ENCODE measurements at places on chromosomes 2 and 18. TPM values are rescaled to one million over a fixed set of nuclear protein-coding genes. Genes with fewer than 3 reads are reported as not detected.

DNA sequence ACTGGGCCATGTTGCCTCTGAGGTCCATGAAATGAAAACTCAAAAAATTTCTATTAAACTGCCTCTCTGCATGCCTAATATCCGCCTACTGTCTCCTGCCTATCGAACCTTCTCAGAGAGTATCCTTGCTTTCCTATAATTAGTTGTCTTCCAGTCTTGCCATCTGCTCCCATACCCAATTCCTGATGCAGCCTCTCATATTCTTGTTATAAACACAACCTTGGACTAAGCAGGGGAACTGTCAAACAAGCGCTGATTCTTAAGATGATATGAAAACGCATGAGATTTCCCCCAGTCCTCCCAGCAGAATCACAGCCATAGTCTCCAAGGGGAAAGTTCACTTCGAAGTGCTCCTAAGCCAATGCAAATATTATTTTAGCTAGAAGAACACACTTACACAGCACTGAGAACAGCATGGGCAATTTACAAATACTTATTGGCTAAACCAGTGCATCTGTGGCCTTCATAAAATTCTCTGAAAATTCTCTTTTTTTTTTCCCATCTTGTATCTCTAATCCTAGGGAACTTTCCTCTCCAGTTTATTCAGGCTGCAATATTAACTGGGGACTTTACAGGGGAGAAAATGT lies 471.6 kb downstream of the MBD2 start:
- no peaks in the 10 kb centered on the region for H3K36me3 ChIP-seq
- no peak for DNase-seq
- H3K4me1 ChIP-seq: no peaks in the 10 kb centered on the region
- no peaks in the 10 kb centered on the region for H3K27me3 ChIP-seq

- H3K4me3 ChIP-seq: no peak overlapping the region
- peaks cover 11% of the 10 kb centered on the region for H3K4me1 ChIP-seq
- H3K36me3 ChIP-seq: no peaks in the 10 kb centered on the region
Observed at GRCh38 chr2:232075859-232076258, 114.3 kb downstream of the DIS3L2 start.

GRCh38 chr2:149603248-149603647 lies 15.7 kb upstream of the MMADHC start:
- no peaks in the 10 kb centered on the region for H3K36me3 ChIP-seq
- H3K27me3 ChIP-seq: no peaks in the 10 kb centered on the region
- no peak overlapping the region for H3K4me3 ChIP-seq
- peaks cover under 1% of the 10 kb centered on the region for H3K4me1 ChIP-seq

- H3K27me3 ChIP-seq: no peaks in the 10 kb centered on the region
- no peak overlapping the region for H3K27ac ChIP-seq
- no peaks in the 10 kb centered on the region for H3K36me3 ChIP-seq
- H3K4me3 ChIP-seq: no peak overlapping the region
Observed at GRCh38 chr2:203989521-203989920, 53.0 kb downstream of the ICOS start.

- no peak overlapping the region for H3K4me3 ChIP-seq
- no peaks in the 10 kb centered on the region for H3K27me3 ChIP-seq
- peaks cover 6% of the 10 kb centered on the region for H3K4me1 ChIP-seq
- H3K36me3 ChIP-seq: no peaks in the 10 kb centered on the region
Observed at GRCh38 chr18:63192885-63193349, 126.7 kb downstream of the BCL2 start.

DNA sequence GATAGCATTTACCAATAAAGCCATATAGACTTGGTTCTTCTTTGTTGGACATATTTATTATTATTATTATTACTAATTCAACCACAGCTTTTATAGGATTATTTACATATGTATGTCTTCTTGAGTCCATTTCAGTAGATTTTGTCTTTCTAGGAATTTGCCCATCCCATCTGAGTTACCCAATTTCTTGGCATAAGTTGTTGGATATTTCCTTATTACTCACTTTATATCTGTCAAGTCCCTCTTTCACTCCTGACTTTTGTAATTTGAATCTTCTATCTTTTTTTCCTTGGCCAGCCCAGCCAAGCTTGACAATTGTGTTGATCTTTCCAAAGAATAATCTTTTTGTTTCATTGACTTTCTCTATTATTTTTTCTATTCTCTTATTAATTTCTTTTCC lies 543.7 kb downstream of the SUCLG1 start:
- no peak for DNase-seq
- H3K36me3 ChIP-seq: no peaks in the 10 kb centered on the region
- no peak overlapping the region for H3K4me3 ChIP-seq
- no peaks in the 10 kb centered on the region for H3K4me1 ChIP-seq
- no peak overlapping the region for H3K27ac ChIP-seq

DNA sequence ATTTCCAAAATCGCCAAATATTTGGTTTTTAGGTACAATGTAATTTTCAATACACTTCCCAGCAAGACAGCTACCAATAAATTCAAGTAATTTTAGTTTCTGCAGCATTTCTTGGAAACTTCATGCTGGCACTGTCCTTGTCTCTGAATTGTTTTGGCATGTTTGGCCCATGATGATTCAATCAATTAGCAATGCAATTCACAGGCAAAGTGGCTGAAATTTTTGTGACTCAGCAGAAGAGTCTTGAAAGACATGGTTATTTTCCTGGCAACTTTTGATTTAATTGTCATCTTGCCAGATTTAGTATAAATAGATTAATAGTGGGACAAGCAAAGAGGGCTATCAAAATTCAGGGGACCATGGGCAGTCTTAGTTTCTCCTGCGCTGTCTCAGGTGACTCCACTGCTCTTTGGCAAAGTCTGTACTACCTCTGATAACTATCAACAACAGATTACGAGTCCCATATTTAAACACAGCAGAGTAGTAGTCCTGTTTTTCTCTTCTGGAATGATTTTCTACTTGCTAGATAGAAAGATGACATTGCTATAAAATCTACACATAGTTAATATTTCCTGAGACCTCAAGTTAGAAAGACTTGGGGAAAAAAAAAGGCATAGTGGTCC lies 88.9 kb upstream of the CYP26B1 start:
- H3K36me3 ChIP-seq: no peaks in the 10 kb centered on the region
- H3K4me1 ChIP-seq: peaks cover 16% of the 10 kb centered on the region
- H3K27ac ChIP-seq: no peak overlapping the region
- no peak for DNase-seq

- H3K27me3 ChIP-seq: no peaks in the 10 kb centered on the region
- peaks cover 4% of the 10 kb centered on the region for H3K36me3 ChIP-seq
- H3K27ac ChIP-seq: no peak overlapping the region
- peaks cover 31% of the 10 kb centered on the region for H3K4me1 ChIP-seq
- H3K4me3 ChIP-seq: no peak overlapping the region
Observed at GRCh38 chr2:25324251-25324650, 17.5 kb downstream of the DNMT3A start.

- DNase-seq: peak; percentile 29
- H3K4me1 ChIP-seq: no peaks in the 10 kb centered on the region
- no peak overlapping the region for H3K27ac ChIP-seq
- H3K36me3 ChIP-seq: no peaks in the 10 kb centered on the region
Observed at GRCh38 chr2:239926587-239927232, 98.4 kb downstream of the NDUFA10 start.

Gene IGFBP2
- total RNA-seq: 28.3 TPM

Gene LRRTM1
- not detected for total RNA-seq

Gene LOXHD1
- 0.16 TPM for total RNA-seq

Gene TMEM178A
- total RNA-seq: 2.9 TPM

Gene APOB
- 0.55 TPM for total RNA-seq

Gene IMPA2
- 234 TPM for total RNA-seq

Gene ANKMY1
- total RNA-seq: 52.1 TPM

Gene RNU2-63P
- total RNA-seq: not detected

Data from suprapubic skin (tissue), 4 donors.